ENCODE measurements at places on chromosomes 13 and 19.

GRCh38 chr13:113471844-113472243 lies 18.6 kb upstream of the ADPRHL1 start:
- no peak for DNase-seq

DNA sequence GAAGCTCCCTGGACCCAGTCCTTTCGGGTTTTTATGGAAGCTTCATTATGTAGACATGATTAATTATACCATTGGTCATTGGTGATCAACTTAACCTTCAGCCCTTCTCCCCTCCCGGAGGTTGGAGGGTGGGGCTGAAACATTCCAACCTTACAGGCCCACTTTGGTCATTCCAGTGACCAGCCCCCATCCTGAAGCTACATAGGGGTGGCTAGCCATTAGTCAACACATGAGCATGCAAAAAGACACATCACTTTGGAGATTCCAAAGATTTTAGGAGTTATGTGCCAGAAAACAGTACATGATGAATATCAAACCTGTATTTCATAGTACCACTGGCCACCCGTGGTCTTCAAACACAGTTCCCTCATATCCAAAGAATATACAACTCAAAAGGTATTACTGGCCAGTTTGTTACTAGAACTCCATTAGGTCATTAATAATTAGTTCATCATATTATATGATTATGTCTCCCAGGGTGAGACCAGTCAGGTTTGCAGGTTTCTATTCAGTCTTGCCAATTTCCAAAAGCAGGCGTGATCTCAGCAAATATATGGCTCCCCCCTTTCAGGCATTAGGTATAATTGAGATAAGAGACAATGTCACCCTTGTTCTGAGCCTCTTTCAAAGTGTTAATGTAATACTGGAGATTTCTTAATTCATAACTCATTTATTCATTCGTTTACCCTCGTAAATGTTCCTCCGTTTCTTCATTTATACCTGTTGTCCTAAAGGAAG lies 11.1 kb downstream of the PPP5C start:
- no peak for DNase-seq

- DNase-seq, result no peak
Measured at GRCh38 chr19:34925278-34925855, 1.3 kb upstream of the ZNF30 start.

- DNase-seq, result peak; percentile 75
Measured at GRCh38 chr19:41821003-41821735, 23.3 kb downstream of the LYPD4 start.

GRCh38 chr13:37139356-37139755 lies 33.9 kb upstream of the CSNK1A1L start:
- no peak for DNase-seq

DNA sequence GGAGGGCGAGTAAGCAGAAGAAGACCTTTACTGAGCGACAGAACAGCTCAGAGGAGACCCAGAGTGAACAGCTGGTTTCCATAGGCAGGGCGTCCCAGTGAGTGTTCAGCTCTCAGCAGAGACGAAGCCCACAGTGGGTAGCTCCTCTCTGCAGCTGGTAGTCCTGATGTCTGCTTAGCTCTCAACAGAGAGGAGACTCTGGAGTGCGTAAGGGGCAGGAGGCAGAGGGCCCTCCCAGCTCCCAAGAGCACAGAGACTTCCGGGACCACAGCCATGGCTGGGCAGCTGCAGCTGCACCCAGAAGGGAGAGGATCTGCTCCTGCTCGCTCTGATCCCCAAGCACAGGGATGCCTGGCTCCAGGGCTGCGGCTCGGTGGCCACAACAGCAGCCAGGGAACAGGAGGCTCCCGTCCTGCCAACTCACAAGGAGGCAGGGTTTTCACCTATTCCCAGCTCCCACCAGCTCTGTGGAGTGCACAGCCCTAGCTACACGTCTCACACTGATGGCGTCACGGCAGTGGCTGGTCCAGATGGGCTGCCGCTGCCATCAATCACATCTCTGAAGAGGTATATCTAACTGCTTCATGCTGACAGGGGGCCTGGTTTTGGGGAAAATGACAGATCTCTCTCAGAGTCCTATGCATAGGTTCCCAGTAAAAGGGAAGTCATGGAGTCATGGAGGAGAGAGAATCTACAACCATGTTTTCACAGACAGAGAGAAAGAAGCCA lies 2660.1 kb upstream of the PCDH20 start:
- DNase-seq, result no peak

DNA sequence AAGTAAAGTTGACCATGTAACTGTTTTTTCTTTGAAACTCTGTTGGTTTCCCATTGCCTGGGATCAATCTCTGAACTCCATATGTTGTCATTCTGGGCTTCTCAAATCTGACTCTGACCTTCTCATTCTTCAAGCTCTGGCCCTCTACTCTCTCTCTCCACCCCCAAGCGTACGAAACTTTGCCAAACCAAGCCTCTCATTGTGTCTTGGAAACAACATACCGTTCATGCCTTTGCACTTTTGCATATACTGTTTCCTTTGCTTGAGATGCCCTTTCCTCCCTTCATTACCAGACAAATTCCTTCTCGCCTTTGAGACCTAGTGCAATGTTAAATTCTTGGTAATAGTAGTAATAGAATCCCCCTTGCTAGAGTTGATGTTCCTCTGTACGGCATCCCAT lies 113.7 kb downstream of the OLFM4 start:
- DNase-seq, result no peak

DNA sequence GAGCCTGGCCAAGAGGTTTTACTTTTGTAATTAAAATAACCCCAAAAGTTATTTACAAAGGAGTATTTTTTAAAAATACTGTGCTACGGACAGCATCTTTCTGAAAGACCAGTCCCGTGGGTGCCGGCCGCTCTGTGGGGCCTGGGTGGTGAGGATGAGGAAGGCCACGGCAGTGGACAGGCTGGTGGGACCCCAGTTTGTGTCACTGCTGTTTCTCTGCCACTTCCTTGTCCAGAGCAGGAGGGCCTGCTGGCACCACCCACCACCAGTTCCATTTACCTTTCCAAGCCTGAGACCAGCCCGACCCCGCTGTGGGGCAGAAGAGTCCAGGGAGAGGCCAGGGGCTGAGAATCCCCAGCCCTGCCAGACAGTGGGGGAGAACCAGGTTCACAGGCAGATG lies 23.8 kb downstream of the ELAVL1 start:
- no peak for DNase-seq

DNA sequence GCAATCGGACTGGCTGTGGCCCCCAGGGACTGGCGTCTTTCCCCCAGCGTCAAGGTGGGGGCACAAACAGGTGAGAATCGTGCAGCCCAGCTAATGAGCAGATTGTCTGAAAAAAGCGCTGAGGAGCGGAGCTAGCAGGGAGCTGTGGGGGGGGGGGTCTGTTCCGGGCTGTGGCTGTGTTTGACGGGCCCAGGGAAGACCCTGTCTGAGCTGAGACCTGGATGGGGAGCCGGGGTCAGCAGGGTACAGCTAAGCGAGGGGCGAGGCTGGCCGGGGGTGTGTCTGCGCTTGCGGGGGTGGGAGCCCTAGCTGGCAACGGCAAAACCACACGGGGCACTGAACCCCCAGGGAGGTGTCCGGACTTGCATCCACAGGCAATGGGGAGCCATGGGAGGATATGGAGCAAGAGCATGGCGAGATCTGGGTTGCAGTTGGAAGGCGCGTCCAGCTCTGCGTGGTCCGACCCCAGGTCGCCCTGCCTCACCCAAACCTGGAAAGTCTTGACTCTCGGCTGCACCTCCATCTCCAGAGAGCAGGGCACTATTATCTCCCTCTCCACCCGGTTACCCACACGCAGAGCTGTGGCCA lies 4.6 kb downstream of the LINGO3 start:
- no peak for DNase-seq

DNA sequence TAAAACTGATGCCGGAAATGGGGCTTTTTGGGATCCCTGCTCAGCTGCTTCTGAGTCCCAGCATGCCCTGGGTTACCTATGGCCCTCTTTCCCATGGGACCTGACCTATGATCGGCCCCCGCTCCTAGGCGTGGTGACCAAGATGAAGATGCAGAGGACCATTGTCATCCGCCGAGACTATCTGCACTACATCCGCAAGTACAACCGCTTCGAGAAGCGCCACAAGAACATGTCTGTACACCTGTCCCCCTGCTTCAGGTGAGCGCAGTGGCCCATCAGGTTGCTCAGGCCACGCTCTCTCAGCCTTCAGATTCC lies 1.5 kb downstream of the RPS11 start:
- DNase-seq, result no peak

DNA sequence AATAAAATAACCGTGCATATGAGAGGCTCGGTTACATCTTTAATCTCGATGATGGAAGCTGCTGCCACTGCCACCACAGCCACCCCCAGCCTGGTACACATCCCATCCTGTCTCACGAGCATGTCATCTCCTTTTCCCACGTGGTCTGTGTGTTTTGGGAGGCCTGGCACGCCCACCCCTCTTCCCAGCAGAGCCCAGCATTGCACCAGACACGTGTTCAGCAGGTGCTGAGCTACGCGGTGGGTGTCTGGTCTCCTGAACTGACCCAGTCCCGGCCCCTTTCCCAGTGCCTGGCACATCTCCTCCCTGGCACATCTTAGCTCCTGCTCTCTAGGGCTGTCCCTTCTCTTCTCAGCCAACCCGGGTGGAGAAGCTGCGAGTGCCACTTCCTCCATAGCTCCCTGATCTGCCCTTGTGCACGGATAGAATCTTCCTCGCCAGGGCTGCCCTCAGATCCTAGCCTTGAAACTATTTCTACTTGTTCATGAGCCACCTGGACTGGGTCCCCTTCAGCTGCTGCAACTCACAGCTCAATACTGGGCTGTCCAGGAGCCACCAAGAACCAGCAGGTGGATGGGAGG lies 36.8 kb upstream of the ZNF536 start:
- DNase-seq, result no peak

GRCh38 chr13:30355839-30356238 lies 48.5 kb upstream of the KATNAL1 start:
- DNase-seq, result no peak

DNA sequence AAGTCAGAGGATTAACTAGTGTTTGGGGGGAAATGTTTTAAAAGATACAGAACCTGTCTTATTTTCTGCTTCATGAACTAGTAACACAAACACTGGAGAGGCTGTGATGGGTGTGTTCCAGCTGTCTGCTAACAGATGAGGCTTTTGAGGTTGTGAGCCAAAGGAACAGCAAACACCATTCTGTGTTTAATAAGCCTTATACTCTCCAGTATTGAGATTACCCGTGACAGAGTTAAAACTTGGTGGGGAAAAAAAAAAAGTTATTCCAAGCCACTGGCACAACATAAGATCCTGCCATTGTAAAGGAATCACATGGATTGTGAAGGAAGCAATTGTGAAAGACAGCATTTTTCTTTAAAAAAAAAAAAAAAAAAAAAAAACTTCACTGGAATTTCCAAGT lies 48.4 kb downstream of the KCTD12 start:
- no peak for DNase-seq

GRCh38 chr13:46489586-46490023 lies 63.4 kb upstream of the LRCH1 start:
- DNase-seq, result no peak

DNA sequence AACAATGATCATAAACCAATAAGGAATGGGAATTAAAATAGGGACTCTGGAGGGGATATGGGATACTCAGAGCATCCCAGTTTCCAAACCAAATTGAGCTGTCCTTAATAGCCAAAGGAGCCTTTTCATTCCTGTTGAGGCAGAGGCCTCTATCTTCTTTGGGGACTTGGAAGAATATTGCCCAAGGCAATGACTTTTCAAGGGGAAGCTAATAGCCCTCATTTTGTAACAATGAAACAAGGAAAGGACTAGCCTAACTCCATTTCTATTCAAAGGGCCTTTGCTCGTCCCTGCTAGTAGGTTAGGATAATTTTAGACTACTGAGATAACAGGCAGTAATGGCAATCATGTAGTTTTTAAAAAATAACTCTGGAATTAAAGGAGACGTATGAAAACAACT lies 789.8 kb upstream of the SLITRK5 start:
- no peak for DNase-seq

- no peak for DNase-seq
Measured at GRCh38 chr19:20661150-20661819, at the start of gene ZNF626. ZNF626 (minus strand) TSS chr19:20661571; CDS start chr19:20661446, 125 bp downstream.

DNA sequence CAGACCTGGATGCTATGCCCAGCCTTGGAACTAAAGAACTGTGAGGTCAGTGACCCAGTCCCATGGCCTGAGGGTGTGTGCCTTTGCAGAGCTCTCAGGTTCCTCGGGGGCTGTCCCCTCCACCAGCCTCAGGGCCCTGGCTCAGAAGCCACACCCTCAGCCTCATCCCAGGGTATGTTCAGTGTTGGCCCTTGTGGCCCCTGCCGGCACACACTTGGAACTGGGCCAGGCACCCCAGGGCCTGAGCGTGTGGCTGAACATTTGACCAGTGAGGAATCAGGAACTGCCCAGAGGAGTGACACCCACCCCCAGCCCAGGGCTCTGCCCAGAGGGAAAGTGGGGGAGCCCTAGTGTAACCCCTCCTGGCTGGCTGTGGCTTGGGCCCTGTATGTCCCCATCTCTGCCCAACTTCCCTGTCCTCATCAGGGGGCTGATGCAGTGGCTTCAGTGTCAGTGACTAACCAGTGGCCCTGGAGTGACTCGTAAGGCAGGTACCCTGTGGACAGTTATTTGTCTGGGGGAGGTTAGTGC lies 10.0 kb downstream of the NKPD1 start:
- DNase-seq, result no peak

GRCh38 chr13:33561627-33562026 lies 256.3 kb upstream of the RFC3 start:
- DNase-seq, result no peak

DNA sequence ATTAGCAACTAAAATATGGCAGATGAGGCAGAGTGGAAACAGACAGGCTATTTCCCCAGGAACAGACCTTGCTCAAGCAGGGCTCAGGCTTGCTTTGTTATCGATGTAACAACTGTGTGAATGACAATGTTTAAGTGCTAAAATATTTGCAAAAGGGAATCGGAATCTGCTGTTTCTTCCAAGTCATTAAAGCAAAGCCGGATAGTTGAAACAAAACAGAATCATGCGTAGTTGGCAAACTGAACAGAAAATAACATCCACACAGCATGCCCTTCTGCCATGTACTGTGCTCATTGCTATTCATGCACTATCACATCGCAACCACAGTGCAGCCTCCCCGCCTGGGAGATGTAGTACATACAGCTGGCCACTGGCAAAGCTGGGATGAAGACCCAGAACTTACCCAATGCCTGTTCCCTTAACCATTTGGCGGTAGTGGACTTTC lies 799.1 kb downstream of the DIAPH3 start:
- no peak for DNase-seq

DNA sequence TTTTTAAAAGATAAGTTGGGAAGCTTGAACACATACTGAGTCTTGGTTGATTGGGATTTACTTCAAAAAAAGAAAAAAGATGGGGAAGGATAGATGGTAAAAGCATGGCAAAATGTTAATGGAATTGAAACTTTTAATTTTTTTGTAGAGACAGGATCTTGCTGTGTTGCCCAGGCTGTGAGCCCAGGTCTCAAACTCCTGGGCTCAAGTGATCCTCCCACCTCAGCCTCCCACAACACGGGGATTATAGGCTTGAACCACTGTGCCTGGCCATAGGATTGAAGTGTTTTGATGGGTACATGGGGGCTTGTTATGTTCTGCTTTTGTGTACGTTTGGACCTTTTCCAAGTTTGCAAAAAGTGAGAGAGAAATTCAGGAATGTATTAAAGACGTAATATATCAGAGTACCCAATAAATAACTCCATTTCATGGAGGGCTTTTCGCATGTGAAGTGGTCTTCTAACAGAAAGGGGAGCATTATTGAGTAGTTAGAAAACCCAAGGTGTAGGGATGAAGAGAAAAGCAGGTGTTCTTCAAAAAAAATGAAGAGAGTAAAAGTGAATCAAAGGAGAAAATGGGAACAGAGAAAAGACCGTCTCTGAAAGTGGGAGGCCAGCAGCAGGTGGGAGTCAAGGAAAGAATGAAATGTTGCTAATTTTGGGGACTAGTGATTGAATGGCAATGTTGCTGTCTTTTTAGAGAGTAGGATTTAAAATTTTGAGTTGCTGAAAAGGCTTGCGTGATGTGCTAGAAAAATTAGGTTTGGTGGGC lies 55.2 kb downstream of the GARRE1 start:
- DNase-seq, result no peak

- DNase-seq, result no peak
Measured at GRCh38 chr13:48185018-48185417, 48.0 kb upstream of the ITM2B start.

Measured in Kasumi-1 (cell line).